ENCODE measurements at places on chromosomes 12 and 14.

DNA sequence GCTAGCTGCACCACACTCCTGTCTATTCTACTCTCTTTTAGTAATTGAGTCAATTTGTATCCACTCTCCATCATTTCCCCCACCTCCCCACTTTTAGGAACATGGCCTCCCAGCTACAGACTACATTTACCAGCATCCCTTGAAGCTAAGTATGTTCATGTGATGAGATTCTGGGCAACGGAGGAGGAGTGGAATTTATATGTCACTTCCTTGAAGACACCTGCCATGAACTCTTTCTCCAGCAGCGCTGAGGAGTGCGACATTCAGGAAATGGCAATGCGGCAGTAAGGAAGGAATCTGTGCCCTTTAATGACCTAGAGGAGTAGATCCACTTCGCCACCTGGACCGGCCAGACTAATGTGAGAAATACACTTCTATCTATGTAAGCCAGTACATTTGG is 243.7 kb upstream of the DIO2 start:
- no peak for DNase-seq

- no peak for DNase-seq
Measured at GRCh38 chr12:115259968-115260747, 576.2 kb upstream of the TBX3 start.

DNA sequence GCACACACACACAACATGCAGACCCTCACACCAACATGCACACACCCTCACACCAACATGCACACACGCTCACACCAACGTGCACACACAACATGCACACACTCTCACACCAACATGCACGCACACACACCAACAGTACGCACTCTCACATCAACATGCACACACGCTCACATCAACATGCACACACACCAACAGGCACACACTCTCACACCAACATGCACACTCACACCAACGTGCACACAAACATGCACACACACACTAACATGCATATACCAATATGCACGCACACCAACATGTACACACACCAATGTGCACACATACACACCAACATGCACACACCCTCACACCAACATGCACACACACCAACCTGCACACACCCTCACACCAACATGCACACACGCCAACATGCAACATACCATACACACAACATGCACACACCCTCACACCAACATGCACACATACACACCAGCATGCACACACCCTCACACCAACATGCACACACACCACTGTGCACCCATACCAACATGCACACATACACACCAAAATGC is 175.8 kb downstream of the KSR2 start:
- DNase-seq: no peak

DNA sequence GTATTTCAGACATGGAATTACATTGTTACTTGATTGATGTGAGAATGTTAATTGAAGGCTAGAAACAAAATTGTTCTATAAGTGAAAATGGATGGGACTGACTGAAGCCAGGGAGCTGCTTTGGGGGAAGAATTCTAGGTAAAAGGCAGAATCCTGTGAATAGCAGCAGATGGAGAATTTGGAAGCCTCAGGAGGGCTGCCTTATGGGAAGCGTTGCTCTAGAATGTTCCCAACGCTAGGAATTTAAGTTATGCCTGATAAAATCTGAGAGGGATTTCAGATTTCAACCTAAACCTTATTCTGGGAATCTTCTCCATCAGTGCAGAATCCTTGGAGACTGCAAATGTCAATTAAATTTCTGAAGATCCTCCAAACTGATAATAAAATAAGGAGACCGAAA is 858.2 kb upstream of the FLRT2 start:
- no peak for DNase-seq

- no peak for DNase-seq
Measured at GRCh38 chr12:30361145-30361544, 334.5 kb downstream of the IPO8 start.

DNA sequence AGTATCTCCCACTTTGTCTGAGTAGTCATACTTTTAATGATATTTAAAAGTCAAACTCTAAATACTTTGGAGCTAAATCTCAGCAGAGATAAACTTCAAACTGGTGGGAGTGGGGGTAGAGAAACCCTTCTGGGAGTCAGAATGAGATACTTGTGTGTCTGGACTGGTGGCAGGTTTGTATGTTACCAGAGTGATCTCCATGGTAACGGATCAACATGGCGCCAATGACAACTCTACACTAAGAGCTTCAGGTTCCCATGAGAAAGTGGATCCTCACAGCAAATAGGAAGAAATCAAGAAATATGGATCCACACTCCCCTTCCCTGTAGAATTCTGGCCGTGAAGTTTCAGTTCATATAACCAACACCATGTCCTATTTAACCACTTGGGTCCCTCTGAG is 121.9 kb downstream of the ETV6 start:
- peak; percentile 56 for DNase-seq

GRCh38 chr14:88247228-88247627 is 75.8 kb downstream of the KCNK10 start:
- DNase-seq: no peak

- DNase-seq: no peak
Measured at GRCh38 chr14:101442451-101442850, 118.8 kb upstream of the DIO3 start.

- no peak for DNase-seq
Measured at GRCh38 chr12:125544960-125545359, 479.7 kb downstream of the AACS start.
